ENCODE measurements at places on chromosomes 2 and 18.

GRCh38 chr2:132412021-132412420 lies 4.6 kb upstream of the GPR39 start:
- no peak for DNase-seq

- DNase-seq: no peak
Observed at GRCh38 chr2:58967736-58968135, 726.6 kb upstream of the FANCL start.

GRCh38 chr2:197538412-197538811 lies 22.5 kb downstream of the MOB4 start:
- DNase-seq: no peak

GRCh38 chr2:220348206-220348605 lies 720.8 kb downstream of the SLC4A3 start:
- DNase-seq: no peak

DNA sequence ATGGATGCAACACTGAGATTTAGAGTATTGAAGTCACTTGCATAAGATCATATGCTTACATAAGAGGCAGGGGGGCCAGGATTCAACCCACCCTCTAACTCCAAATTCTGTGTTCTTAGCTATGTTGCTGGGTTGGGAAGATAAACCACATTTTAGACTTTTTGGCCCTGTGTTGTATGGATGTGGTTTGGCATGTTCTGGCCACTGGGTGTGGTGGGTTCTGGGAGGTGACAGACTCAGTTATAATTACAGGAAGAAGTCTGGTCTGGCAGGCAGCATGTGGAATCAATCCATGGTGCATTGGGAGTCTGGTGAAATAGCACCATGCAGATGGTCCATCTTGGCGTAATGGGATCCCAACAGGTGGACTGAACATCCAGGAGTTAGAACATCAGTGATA lies 138.9 kb downstream of the LTBP1 start:
- no peak for DNase-seq

- DNase-seq: no peak
Observed at GRCh38 chr2:41881249-41881648, 166.6 kb upstream of the PKDCC start.

DNA sequence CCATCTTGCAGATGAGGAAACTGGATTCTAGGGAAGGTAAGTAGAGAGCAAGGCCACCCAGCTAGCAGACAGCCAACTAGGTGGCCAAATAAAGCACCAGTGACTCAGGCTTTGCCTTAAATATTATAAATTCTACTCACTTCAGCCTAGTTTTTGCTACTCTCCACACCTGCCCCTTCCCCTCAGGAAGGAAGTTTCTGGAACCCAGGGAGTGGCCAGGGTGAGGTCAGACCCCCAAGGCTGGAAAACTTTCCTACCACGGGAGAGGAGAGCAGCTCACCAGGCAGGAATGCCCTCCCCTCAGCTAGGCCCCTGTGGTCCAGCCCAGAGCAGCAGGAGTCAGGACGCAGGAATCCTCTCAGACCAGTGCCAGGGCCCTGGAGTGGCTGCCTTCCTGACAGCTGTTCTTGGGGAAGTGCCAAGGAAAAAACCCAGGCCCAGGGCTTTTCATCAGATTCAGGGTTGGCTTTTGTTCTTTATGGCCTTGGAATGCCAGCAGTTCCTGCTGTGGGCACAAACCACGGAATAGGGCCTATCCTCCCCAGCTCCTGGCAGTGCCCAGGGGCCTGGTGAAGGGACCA lies 5.1 kb upstream of the PAX8 start:
- DNase-seq: peak; percentile 60

- no peak for DNase-seq
Observed at GRCh38 chr2:240873805-240874714, 5.4 kb downstream of the AGXT start.

GRCh38 chr2:15675456-15676195 lies 84.0 kb downstream of the DDX1 start:
- no peak for DNase-seq

DNA sequence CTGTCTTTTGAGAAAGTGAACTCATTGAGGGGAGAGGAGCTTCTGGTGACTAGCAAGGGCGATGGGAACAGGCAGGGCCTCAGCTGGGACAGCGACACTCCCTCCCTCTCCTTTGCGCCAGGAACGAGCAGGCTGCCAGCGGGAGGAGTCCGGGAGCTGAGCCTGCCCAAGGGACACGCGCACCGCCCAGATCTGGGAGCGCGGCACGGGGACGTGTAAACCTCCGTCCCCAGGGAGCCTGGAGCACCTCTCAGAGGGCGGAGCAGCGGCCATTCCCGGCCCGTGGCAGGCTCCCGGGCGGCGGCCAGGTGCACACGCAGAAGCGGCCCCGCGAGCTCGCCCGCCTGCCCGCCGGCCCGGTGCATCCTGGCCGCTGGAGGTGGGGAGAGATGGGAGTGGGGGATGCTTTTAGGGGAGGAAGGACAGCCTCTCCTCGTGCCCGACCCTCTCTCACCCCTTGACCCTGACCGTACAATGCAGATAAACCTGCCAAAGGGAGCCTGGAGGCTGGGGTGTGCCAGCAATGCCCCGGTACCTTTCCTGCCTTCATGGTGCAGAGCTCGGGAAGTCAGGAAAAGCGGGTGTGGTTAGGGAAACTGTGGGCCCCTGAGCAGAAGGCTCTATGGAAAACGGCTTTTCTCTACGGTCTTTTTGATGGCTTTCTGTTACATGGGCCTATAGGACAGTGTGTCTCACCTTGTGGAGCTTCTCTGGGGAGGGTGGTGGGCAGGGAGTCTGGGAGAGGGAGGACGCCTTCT lies 2.2 kb downstream of the AQP4 start:
- DNase-seq: no peak

DNA sequence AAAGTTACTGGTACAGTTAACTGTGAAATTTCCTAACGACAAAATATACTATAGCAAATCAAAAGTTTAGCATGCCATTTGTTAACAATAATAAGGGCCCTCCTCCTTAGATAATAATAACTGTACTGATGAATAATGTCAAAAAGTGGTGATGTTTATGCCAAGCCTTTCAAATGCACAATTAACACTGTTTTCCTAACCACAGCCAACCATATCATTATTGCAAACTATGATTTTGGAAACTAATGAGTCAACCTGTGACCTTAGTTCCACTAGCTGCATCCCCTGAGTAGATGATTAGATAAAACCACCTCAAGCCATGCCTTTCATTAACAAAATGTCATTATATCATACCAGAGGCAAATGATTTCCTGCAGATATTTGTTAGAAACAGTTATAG lies 25.1 kb upstream of the GPR75 start:
- no peak for DNase-seq

DNA sequence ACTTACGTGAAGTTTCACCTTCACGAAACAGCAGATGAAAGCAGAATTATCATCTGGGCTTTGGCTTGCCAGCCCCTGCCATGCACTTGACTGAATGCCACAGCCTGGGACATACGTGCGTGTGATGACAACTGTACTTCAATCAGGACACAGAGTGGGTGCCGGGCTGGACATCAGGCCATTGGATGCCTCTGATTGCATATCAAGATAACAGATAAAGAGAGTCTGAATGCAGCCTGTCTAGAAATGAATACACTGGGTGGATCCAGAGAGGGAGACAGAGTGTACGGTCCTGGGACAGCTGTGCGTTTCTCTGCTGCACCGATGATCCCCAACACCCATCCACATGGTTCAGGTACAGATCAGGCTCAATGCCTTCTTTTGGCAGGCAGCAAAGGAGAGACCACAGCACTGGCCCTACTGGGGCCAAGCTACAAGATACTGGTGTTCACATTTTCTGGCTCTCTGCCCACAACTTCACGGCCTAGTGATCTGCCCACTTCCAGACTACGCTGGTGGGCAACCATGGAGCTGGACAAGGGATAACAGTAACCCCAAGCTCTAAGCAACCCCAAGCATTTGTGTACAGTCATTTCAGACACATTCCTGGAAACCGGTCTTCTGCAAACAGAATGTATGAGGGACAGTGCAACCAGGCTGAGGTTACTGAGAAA lies 35.6 kb downstream of the FBLN7 start:
- DNase-seq: no peak

DNA sequence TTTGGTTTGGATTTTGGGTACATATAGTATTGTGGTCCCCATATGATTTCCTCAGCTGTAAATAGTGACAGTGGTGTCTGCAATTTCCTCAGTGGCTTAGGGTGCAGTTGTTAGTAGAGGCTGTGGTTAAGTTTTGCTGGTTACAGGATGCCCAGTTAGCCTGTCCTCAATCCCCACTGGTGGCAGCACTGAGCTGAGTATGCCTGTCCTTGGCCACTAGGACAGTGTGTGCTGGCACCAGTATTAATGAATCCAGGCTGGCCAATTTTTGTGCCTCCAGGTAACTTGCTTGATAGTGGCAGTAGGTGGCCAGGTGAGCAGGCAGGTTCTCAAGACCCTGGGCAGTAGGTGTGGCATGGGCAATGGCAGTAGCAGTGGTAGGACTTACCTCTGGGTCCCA lies 973.1 kb downstream of the TMEM182 start:
- DNase-seq: no peak

DNA sequence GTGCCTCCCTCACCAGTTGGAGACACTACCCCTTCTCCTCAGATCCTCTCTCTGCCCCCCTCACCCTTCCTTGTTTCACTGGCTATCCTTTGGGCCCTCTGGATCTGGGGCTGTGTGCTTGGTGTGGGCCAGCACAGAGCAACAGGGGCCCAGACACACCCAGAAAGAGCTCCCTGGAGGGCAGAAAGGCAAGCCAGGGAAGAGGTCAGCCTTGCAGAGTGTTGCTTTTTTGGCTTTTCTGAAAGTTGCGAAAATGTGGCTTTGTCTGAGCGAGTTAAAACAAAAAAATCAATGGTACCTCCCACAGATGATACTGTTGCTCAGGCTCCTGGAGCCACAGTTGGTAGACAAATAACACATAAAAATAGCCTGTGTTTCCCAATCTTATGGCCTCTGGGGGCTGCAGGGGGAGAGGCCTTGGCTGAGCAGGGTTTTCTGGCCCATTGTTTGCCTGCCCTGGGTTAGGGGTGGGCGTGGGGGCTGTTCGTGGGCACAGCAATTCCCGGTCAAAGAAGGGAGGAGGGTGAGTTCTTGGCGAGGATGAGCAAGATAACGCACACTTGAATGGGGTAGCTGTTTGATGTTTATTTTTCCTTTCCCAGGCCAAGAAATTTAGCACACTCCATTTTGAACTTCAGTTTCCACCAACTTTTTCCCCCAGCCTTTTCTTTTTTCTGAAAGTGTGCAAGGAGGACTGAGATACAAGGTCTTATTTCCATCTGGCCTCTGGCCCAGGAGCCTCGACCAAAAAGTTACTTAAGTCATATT lies 167.0 kb upstream of the HAAO start:
- DNase-seq: no peak

DNA sequence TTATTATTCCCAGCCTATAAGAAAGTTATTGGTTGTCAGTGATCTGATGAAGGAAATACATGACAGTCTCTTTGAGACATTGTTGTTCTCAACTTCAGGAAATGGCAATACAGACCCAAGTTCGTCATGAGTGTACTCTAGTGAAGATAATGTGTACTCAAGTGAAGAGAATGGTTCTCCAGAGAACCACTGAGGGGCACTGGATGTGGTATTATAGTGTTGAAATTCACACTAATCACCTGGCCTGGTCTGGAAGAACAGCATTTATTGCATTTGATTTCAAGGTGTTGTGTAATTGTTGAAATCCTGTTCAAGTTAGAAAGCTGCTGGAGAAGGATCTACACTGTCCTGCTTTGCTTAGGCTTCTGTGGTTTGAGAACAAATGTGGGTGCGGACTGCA lies 23.4 kb upstream of the OTX1 start:
- no peak for DNase-seq

GRCh38 chr2:29767606-29768335 lies 153.6 kb downstream of the ALK start:
- no peak for DNase-seq

DNA sequence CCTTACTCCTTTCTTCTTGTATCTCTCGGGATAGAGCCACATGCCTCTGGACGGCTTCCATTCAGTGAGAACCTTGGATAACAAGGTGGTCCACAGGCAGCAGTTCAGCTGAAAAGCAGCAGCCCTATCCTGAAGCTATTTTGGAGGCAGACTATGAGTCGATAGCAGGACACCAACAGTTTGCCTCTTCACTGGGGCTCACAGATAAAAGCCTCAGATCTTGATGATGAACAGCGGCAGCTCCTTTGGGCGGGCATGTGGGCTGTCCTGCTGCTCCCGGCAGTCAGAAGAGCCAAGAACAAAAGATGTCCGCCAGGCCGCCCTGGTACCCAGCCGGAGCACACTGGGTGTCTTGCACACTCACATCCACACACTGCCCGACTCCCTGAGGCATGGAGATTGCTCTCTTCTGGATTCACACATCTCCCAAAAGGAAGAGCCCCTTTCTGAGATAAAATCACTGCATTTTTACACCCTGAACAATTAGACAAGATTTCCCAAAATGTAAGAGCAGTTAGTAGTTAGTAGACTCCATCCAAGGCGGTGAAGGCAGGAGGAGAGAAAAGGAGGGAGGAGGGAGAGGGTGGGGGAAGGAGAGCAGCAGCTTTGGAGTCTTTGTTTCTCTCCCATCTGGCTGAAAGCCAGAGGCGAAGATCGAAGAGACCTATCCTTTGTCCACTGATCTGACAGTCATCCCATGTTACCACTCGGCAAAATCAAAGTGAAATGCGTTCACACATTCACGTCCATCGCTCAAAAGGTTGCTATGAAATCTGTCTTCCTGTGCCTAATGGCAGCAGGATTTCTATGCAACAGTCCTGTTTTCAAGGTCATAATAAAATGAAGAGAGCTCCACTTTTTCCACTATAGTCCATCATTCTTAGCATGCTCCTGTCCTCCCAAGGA lies 90.1 kb upstream of the KLF7 start:
- no peak for DNase-seq
